ENCODE measurements at places on chromosomes 6 and 20. TPM values are rescaled to one million over a fixed set of nuclear protein-coding genes. Genes with fewer than 3 reads are reported as not detected.

Gene MAD2L1BP
- 31.8 TPM for total RNA-seq

Gene OR2H2
- not detected for total RNA-seq

Gene EGFL8
- total RNA-seq = 83.1 TPM

Gene TP53TG5
- total RNA-seq = not detected

Gene STAU1
- 93.9 TPM for total RNA-seq

Gene PRSS16
- 29.8 TPM for total RNA-seq

- no peak for DNase-seq
Observed at GRCh38 chr6:130494729-130495128, 128.9 kb downstream of the TMEM200A start.

- no peak for DNase-seq
Observed at GRCh38 chr6:97049253-97050011, 124.9 kb downstream of the KLHL32 start.

- no peak for DNase-seq
Observed at GRCh38 chr6:150478656-150479545, 110.1 kb downstream of the IYD start.

- DNase-seq = no peak
Observed at GRCh38 chr6:169253337-169254238, at the start of gene THBS2. Gene THBS2, minus strand, starts transcription at chr6:169253846. Its CDS starts 3,062 bp downstream, at chr6:169250784.

DNA sequence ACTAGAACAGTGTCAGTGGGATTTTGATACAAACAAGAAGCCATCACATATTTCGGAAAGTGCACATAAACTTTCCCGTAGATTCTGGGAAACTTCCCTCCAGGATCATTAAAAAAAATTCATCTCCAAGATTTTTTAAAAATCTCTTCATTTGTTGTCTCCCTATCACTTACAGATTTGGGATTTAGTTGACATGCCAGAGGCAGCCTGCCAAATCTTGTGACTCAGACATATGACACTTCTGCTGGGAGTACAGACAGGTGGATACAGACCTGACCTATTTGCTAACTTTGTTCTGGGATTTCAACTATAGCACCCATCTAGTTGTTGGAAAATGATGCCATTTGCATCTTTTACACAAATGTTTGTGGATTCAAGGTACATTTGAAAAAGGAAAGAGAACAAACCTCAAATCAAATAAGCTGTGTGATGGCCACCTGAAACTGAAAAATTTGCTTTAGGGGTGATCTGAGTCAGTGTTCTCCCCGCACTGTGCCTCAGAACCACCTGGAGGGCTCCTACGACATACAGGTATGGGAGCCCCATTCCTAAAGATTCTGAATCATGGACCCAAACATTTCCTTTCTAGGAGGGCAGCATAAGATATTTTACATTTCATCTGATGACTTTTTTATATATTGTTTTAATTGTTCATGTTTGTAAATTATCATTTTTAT, 21.9 kb upstream of the CD2AP start:
- no peak for DNase-seq

GRCh38 chr20:1866834-1867233, 28.4 kb upstream of the SIRPA start:
- DNase-seq = no peak

Data from progenitor cell of endocrine pancreas (in vitro differentiated cells).